ENCODE measurements at places on chromosomes 6 and 20.

DNA sequence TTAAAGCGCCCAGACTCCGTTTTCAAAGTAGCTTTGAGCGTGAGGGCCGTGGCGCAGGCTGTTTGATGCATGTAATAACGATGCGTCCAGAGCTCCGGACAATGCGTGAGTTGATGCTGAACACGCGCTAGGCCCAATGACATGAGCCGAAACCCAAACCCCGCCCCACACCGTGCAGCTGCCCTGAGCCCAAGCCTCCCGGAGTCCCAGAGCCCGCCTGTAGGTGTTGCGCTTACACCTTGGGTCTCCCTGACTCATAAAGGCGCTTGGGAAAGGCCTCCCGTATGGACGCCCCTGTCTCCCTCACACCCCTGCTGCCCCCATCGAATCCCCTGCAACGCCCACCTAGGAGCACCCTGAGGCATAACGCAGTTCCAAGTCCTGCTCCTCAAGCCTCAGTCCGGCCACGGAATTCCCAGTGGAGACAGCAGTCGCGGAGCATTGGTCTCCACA is 87.6 kb downstream of the ERMARD start:
- no peak for DNase-seq

DNA sequence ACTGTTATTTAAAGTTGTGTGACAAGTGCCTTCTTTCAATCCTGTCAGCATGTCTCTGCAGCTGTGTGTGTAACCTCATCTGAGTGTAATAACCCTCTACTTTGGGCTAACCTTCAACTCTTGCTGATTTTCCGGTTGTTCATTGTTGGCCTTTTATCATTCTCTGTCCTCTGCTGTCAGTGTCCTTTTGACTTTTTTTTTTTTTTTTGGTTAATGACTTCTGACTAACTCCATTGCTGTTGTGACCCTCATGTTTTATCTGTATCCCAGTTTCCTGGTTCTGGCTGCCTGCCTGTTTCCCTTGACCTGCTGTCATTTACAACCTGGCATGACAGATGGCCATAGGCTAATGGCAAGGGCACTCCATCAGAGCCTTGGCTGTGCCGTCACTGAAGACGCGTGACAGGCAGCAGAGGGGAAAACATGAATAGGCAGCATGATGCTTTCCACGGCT is 145.7 kb upstream of the MAN1A1 start:
- no peak for DNase-seq

DNA sequence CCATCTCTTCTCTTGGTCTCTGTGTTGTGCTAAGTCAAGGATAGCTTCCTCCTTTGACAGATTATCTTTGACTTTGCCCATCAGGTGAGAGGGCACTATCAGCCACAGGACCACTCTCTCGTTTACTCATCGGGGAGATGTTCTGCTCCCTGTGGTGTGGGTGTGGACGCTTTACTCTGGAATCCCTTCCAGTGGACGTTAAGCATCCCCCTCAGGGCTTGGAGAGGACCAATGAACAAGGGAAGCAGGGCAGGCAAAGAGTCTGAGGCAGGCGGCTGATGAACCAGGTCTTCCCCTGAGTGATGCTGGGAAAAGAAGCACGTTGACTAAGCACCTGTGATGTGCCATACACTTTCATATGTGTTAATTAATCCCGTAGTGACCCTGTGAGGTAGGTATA is 21.0 kb upstream of the RNF24 start:
- no peak for DNase-seq

DNA sequence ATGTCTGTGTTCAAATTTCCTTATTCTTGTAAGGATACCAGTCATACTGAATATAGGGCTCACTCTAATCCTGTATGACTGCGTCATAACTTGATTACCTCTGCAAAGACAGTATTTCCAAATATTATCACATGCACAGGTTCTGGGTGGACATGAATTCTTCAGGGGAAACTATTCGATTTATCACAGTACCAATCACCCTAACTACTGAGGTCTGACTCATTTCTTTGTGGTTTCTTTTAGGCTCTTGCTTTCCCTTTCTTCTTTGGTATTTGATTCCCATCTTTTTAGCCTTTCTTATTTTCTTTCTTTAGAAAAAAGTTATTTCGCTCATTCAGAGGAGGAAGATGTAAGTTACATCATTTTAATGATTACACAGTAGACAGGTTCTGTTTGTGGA is 40.3 kb upstream of the TBX18 start:
- no peak for DNase-seq

DNA sequence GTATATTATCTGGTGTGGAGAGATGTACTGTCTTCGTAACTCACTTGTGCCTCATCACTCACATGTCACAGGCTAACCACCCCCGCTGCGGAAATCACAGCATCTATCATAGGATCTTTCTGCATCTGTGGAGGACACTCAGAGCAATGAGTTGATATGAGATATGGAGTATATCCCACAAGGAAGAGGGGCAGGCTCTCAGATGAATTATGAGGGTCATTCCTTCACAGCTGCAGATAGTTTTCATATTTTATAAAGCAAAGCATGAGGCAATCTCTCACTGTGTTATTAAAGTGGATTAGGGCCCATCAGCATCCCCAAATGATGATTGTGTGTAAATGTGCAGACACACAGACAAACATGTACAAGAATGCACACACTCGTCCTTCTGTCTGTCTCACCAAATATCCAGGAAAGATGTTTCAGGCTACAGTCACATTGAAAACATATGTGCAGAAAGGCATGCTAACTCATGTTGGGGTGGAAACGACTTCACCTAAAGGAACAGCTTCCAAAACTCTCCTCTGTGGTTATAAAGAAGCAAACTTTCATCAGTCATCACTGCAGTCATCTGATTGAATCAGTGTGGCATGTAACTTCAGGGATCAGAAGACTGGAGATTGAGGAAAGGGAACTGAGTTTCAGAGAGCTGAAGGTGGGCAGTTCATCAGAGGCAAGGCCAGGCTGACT is 164.7 kb downstream of the FOXC1 start:
- no peak for DNase-seq

DNA sequence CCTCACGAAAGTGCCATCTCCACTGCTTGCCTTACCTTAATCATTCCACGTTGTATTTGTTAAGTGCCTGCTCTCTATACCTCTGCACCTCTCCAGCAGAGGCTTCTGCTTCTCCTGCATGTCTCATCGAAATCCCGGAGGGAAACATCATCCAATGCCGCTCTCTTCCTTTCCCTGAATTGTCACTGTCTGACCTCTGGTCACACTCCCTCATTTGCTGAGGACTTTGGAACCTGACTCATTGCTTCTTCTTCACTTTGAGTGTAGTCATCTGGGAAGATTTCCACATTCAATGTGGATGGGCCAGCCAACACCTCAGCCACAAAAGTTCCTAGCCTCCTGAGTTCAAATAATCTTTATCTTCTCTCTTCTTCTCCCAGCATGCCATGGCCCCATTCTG is 78.9 kb upstream of the BEND6 start:
- no peak for DNase-seq

- DNase-seq, result no peak
These were observed 4.3 kb downstream of the ILRUN start for GRCh38 chr6:34692280-34692679.

GRCh38 chr6:33428966-33429749 is 9.3 kb downstream of the SYNGAP1 start:
- no peak for DNase-seq

DNA sequence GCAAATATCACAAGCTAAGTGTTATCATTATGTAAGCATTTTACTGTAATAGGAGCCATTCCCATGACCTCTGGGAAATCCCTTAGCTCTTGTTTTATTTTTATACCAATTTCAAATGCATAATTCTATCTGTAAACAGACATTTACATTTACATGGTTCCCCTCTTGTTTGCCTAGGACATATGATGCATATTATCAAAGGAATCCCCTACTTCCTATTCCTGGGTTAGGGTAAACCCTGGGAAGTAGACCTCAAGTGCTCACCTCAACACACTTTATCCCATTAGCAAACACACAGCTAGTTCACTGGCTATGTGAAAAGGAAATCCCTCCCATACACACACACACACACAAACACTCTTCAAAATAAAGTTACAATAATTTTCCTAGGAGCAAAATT is 27.1 kb downstream of the PDE10A start:
- DNase-seq, result no peak

DNA sequence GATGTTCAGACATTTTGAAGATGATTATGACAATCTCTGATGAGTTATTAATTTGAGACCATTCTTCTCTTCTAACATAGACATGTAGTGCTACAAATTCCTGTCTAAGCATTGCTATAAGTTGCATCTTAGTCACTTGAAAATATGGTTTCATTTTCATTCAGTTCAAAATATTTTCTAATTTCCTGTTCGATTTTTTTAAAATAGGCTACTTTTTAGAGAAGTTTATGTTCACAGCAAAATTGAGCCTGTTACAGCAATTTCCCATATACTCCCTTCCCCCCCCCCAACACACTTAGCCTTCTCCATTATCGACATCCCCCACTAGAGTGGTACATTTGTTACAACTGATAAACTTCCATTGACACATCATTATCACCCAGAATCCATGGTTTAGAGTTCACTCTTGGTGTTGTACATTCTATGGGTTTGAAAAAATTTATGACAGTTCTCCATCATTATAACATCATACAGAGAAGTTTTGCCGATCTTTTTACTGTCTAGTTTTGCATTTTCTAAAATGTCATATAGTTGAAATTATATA is 31.2 kb downstream of the PLAGL1 start:
- DNase-seq, result no peak

DNA sequence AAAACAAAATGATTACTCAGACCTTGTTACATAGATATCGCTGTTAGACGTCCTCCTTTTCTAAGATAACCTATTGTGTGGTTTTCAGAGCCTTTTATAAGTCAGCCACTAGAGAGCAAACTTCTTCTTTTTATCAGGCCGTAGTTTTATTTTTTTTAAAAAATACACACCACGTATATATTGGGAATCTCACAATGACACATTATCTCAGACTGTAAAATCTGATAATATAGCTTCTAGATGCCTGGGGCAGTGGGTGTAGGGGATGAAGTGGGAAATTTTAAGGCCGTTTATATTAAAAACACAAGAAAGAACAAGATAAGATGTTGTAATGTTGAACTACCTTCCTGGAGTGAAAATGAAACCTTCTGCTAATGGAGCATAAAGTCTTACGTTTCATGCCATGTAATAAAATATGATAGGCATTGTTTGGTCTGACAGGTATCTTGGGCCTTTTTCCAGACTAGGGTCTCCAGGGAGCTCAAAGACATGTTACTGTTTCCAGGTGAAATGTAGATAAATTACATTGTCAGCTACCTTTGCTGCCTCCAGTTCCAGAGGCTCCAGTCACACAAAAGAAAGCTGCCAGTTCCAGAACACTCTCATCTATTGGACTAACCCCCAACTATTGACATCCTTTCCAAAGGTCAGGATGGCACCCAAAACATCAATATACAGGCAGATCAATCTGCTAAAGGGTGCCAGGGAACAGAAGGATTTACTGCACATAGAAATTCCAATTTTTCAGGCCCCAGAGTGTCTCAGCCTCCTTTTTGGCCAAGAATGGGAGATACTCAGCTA is 130.2 kb upstream of the AKIRIN2 start:
- DNase-seq, result no peak

GRCh38 chr6:51495096-51495495 is 592.3 kb downstream of the PKHD1 start:
- DNase-seq, result no peak

DNA sequence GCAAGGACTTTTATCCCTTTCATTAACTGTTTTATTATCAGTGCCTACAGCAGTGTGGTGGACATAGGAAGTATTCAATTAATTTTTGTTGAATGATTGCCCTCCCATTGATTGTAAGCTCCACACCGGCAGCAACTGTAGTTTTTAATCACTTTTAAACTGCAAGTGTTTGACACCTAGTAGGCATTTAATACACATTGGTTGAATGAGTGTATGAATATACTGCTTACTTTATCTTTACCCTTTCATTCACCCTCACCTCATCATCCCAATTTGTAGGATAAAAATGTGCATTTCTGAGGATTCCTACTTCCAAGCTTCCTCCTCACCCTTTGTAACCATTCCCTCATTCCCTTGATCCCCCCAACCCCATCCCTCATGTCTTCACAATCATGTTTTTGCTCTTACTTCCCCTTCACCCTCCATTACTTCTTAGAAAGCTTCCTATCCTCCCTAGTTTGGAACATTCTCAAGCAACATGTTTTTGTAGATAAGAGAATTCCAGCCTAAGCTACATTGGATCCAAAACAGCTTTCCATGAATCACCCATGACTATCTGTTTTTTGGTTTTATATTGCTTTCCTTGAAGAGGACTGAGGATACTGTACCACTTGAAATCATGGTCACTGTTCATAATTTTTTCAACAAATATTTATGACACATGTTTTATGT is 955 bp upstream of the SLC26A8 start:
- no peak for DNase-seq

DNA sequence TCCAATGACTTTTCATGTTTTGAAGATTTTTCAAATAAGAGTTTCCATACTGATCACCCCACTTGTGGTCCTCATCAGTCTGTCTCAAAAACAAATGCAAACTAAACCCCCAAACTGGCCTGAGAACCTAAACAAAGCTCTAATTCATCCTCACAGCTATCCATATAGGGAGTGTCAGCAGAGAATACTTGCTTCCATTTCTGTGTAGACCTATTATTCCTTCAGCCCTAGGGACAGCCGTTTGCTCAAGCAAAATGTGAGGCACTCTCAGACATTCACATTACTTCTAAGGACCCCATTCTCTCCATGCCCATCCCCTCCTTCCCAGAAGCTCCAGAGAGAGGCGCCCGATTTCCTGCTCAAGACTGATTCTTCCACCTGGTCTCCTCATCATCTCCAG is 24.6 kb downstream of the DNAAF9 start:
- DNase-seq, result no peak

DNA sequence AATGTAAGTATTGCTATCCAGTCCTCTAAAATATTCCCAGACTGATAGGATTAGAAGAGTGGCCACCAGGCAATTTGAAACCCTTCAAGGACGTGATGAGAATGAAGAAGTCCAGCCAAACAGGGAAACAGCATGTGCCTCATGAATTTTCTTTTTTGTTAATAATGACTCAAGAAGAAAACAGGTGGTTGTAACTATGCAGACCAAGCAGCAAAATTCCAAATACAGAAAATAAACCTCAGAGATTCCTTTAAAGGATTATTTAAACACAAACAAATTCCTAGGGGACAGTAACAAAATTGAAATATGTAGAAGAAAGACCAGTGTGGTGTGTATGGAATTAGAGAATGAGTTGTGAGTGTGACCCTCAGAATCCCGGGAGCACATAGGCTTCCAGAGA is 239.2 kb downstream of the KCNQ5 start:
- no peak for DNase-seq

- no peak for DNase-seq
These were observed 3.2 kb downstream of the GNAS-AS1 start for GRCh38 chr20:58847463-58847862.

DNA sequence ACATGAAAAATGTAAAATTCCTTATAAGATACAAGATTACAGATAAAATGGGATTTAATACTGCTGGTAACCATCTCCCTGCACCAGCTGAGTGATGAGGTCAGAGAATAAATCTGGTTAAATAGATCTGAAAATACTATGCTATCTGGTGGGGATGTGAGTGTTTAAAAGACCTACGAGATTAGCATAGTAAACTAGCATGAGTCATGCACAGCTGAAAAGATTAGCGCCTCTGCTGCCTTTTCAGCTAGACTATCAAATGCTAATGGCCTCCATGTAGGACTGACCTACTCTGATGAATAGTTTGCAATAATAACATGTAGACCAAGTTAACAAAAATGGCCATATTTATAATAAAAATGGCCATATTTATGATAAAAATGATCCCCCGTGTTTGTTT is 553.3 kb downstream of the C6orf118 start:
- DNase-seq, result no peak

GRCh38 chr6:157530126-157530525 is 149.1 kb downstream of the ZDHHC14 start:
- DNase-seq, result no peak
